ENCODE measurements at places on chromosomes 4 and X.

DNA sequence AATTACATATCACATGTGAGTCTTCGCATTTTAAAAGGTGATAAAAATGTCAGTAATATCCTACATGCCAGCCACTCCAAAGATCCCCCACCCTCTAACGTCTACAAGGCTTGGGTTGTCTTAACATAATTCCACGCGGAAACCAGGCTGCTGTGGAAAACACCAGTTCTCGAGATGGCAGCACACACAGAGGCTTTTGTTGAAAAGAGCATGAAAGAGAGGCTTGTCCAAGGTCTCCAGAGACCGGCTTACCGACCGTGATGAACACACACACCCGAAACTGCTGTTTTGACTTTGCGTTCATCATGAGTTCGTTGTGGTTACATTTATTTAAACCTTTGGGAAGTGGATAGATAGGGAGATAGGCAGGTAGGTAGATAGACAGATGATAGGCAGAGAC is 87.9 kb downstream of the CRLF2 start:
- no peak for DNase-seq

GRCh38 chrX:148913971-148914370 is 413.6 kb downstream of the AFF2 start:
- no peak for DNase-seq

GRCh38 chrX:421646-422391 is 35.1 kb upstream of the PPP2R3B start:
- no peak for DNase-seq

DNA sequence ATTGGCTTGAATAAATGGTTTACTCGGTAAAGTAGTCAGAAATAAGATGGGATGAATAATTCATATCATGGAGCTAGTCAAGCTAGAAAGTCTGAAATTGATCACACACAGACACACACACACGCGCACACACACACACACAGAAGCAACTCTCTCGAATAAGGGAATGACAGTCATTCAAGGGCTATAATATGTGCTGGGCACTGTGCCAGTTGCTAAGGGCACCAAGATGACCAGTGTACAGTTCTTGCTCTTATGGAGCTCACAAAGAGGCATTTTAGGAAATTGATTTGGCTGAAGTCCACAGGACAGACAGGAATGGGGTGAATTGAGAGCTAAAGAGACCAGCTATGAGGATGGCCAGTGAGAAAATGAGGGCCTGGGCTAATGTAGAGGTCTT is 34.2 kb upstream of the SH3D19 start:
- no peak for DNase-seq

DNA sequence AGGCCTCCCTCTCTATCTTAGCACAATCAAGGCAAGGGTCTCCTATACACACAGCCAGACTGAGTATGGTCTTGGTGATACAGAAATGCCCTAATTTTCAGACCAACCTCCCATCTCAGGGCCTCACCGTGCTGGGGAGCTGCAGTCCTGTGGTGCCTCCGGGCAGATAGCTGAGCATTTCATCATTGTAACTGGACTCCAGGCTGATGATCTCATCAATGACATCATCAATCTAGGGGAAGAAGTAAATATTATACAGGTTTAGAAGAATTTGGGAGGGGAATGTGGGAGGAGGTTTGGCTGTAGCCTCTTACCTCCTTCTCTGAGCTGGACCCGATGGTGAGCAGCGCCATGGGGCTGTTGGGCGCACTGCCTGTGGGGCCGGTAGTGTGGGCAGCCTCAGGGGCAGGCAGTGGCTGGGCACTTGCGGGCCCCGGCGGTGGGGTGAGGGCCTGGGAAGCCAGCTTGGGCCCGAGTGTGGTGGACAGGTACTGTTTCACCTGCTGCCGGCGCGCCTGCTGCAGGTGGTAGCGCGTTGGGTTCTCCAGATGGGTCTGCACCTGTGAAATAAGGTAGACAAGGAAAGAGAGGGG is 5.2 kb downstream of the TFE3 start:
- no peak for DNase-seq

GRCh38 chr4:136900696-136901095 is 631.6 kb downstream of the PCDH18 start:
- DNase-seq: no peak

DNA sequence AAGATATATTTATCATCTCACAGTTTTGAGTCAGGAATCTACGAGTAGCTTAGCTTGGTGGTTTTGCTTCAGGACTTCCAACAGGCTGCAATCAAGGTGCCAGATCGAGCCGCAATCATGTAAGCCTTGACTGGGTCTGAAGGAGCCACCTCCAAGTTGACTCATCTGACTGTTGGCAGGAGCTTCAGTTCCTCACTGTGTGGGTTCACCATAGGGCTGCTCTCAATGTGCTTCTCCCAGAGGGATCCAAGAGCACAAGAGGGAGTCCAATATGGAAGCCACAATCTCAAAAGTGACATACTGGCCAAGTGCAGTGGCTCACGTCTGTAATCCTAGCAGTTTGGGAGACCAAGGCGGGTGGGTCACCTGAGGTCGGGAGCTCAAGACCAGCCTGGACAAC is 26.5 kb downstream of the DCHS2 start:
- DNase-seq: no peak

DNA sequence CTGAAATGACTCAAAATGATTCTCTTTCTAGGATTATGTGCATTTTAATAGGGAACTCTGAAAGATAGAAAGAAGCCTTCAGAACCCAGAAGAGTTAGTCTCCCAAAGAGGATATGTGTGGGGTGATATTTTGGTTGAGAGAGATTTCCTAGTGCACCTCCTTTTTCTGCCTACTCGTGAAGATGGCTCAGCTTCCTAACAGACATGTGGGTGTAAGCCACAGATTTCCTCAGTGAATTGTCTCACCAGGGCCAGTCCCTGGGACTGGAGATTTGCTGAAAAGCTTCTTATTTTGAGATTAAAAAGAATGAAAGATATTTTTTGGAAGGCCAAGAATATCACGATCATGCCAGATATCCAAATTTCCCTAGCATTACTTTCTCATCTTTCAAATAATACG is 42.8 kb downstream of the MAGEB17 start:
- DNase-seq: no peak

- no peak for DNase-seq
Measured at GRCh38 chr4:12697970-12698369, 786.2 kb downstream of the RAB28 start.

GRCh38 chrX:12693754-12694153 is 97.5 kb upstream of the PRPS2 start:
- DNase-seq: no peak

- DNase-seq: no peak
Measured at GRCh38 chrX:11929476-11929875, 171.4 kb downstream of the MSL3 start.

- no peak for DNase-seq
Measured at GRCh38 chrX:39149761-39150160, 348.5 kb downstream of the MID1IP1 start.

GRCh38 chrX:42519666-42520231 is 258.2 kb downstream of the PPP1R2C start:
- no peak for DNase-seq

GRCh38 chrX:143336261-143336660 is 181.0 kb downstream of the SPANXN3 start:
- DNase-seq: no peak

DNA sequence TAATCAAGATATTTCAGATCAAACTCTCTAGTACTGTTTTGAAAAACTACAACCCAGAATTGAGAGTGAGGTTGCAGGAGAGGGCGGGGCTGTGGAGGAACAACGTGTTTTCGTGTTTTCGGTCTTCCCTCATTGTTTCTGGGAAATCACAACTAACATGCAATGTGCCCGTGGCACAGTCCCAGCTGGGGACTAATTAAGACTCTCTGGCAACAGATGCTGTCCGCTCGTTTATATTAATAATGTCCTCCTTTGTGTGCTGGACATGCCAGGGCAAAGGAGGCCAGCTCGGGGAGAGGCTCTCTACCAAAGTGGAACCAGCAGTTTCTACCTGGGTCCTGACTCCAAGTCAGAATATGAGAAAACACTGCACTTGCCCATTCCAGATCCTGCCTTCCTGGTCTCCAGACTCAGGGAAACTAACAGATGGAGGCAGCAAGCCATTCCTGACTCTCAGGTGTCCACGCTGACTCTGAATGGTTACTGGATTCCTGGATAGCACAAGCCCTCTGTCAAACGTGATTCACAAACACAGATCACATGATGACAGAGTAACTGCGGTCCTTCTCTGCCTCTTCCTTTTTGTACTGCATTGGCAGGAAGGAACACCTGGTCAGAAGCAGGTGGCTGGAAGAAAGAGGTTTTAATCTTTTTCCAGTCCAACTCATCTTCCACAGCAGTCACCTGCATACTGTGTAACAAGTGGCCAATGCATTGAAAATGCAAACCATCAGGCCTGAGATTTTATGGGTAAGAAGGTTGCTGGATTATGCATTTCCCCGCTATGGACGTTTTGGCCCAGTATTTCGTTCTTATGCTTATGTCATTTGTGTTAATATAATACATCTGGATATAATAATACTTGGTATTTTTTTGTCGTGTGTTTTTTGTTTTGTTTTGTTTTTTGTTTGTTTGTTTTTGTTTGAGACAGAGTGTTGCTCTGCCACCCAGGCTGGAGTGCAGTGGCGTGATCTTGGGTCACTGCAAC is 65.0 kb downstream of the COQ2 start:
- no peak for DNase-seq

GRCh38 chr4:24094726-24095125 is 204.9 kb upstream of the PPARGC1A start:
- no peak for DNase-seq

GRCh38 chr4:15587649-15588048 is 67.5 kb downstream of the FBXL5 start:
- DNase-seq: no peak

GRCh38 chr4:106522839-106523238 is 154.3 kb upstream of the GIMD1 start:
- DNase-seq: no peak

- DNase-seq: no peak
Measured at GRCh38 chrX:32896088-32896487, 315.3 kb downstream of the DMD start.

GRCh38 chr4:158094413-158095134 is 78.3 kb downstream of the GASK1B start:
- DNase-seq: no peak

GRCh38 chr4:16579866-16580265 is 318.6 kb downstream of the LDB2 start:
- DNase-seq: no peak

DNA sequence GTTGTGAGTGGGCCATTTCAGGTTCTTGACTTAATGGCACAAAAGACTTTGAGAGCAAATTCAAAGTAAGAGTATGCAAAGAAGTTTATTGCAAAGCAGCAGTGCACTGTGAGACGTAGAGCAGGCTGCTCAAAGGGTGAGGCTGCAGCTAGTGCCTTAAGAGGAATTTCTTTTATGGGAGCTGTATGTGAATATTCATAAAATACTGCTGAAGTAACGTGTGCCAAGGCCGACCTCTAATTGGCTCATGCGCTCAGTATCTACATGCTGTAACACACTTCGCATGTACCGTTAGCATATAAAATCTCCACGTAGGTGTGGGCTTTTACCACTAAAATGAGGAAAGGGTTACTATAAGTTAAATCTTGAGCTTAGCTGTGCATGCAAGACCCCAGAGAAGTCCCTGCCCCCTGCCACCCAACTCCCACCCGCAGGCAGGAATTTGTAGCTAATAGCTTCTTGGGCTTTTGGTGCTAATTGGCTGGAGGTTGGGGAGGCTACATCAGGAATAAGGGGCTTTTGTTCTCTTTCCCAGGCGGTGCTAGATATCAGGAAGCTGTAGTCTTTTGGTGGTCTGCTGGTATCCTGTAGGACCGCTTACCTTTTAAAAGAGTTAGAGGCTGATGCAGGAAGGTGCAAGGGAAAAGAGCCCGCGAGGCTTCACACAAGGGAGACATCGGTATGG is 47.6 kb downstream of the FSTL5 start:
- no peak for DNase-seq

DNA sequence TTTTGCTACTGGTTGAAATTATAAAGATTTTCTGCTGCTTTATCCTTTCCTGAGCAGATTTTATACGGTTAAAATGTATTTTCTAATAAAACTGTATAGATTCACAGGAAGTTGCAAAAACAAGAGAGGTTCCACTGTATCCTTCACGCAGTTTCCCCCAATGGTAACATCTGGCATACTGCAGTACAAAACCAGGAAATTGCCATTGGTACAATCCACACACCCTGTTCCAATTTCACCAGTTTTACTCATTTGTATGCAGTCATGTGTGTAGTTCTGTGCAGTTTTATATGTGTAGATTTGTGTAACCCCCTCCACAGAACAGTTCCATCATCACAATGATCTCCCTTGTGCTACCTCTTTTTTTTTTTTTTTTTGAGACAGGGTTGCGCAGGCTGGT is 20.0 kb downstream of the DDX3X start:
- DNase-seq: no peak

DNA sequence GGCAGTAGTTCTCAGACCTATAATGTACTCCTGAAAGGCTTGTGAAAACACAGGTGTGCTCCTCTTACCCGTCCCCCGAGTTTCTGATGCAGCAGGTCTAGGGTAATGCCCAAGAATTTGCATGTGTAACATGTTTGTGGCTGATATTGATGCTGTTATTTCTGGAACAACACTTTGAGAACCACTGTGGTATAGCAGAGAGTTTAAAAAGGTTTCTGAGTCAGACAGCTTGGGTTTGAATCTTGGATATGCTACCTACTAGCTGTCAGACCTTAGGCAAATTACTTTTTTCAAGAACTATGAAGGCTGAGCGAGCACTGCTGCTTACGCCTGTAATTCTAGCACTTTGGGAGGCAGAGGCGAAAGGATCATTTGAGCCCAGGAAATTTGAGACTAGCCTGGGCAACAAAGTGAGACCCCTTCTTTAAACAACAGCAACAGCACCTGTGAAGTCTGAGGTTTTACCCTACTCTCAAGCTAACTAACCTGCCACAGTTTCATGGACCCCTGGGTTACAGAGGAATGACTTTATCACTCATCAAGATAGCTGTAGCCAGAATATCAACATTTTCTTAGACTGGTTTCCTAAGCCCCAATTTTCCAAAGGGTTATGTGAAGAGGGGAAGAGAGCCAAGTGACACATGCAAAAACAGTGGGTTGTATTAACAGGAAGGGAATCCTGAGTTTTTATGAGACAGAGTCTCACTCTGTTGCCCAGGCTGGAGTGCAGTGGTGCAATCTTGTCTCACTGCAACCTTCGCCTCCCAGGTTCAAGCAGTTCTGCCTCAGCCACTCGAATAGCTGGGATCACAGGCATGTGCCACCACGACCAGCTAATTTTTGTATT is 5.1 kb downstream of the AFF1 start:
- DNase-seq: no peak

DNA sequence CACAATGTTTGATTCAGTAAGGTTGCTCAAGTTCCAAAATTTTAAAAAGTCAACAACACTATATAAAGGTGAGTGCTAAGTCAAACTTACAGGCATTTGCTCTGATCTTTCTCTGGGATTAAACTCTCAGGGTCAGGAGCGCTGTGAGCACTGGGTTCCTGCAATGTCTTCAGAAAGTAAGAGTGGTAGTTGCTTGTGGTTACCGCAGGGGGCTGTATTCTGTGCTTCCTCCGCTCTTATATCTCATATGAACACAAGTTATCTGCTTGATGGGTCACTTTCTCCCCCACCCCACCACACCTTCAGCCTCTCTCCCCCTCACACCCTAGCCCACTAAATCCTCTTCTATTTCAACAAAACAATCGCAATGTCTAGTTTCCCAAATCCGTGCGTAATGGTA is 116.4 kb upstream of the IGSF1 start:
- no peak for DNase-seq
